NCI-H460 (cell line): ENCODE measurements at places on chromosomes 1 and 21. TPM values are rescaled to one million over a fixed set of nuclear protein-coding genes. Genes with fewer than 3 reads are reported as not detected.
A peak's percentile ranks its signal among the peaks of the same experiment; 100 is the strongest.

GRCh38 chr1:206575894-206576737 lies 36.1 kb downstream of the EIF2D start:
- no peak for DNase-seq

The CELA2B gene
- total RNA-seq = not detected in 2 replicates

DNA sequence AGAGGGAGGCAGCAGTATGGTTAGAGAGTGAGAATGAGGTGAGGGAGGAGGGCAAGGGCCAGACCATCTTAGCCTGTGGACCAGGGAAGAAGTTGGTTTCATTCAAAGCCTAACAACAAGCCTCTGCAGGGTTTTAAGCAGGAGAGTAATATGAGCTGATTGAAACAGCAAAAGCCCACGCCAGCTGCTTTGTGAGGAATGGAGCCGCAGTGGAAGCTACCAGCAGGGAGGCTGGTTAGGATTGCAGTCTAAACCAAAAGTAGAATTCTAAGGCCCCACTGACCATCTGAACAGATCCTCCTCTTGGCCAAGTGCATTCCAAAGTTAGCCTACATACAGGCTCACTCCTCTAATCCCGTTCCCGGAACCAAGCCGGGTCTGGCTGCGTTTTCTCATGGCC lies 44.8 kb downstream of the OLFML3 start:
- no peak for DNase-seq

DNA sequence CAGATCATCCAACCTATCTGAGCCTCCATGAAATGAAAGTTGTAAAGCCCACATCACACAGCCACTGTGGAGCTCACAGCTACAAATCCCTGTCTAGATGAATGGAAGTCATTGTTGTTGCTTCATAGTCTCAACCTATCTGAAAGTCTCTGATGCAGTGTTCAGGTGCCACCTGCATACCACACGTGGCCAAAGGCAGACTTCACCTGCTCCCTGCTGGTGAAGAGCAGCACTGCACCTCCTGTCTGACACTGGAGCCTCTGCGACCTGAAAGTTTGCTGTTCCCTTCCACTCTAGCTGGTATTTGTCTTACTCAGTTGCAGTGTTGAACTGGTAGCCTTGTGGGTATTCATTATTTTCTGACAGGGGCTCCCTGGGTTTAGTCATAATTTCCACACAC lies 18.4 kb downstream of the LORICRIN start:
- DNase-seq = peak; percentile 7

- DNase-seq = no peak
Observed at GRCh38 chr1:221873673-221874072, 131.8 kb upstream of the DUSP10 start.

The MR1 gene
- total RNA-seq = 10.0 and 11.5 TPM in 2 replicates

- no peak for DNase-seq
Observed at GRCh38 chr21:32114419-32115035, 164.3 kb downstream of the MIS18A start.

GRCh38 chr1:82390627-82391026 lies 589.9 kb downstream of the ADGRL2 start:
- no peak for DNase-seq

GRCh38 chr1:207217778-207218511 lies 103.5 kb upstream of the CD55 start:
- no peak for DNase-seq

DNA sequence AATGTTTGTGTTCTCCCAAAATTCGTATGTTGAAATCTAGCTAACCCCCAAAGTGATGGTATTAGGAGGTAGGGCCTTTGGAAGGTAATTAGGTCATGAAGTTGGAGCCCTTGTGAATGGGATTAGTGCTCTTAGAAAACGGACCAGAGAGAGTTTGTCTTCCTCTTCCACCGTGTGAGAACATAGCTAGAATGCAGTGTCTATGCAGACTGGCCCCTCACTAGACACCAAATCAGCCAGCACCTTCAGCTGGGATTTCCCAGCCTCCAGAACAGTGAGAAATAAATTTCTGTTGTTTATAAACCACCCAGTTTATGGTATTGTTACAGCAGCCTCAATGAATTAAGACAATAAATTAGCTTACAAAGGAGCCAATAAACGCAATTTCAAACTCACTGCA lies 58.0 kb downstream of the KIAA0319L start:
- DNase-seq = no peak

DNA sequence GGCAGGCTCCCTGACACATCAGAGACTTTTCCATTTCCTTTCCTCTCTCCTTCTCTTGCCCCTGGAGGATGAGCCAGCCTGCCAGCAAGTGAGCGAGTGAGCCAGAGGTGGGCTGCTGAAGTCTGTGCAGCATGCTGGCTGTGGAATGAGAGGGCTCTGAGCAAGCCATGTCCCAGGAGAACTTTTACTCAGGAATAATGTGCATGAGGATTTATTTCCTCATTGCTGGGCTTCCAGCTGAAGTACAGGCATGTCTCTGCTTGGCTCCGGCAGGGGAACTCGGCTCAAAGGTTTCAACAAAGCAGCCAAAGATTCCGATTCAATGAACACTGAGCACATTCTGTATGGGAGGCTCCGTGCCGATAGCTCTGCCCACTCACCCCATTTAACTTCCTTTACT lies 43.7 kb downstream of the UBIAD1 start:
- no peak for DNase-seq

GRCh38 chr1:191022856-191023255 lies 545.2 kb upstream of the BRINP3 start:
- DNase-seq = no peak

The RGSL1 gene
- 0.07 TPM in 1 of 2 replicates, not detected in the other for total RNA-seq

- DNase-seq = no peak
Observed at GRCh38 chr1:185701650-185702049, 32.5 kb upstream of the HMCN1 start.

DNA sequence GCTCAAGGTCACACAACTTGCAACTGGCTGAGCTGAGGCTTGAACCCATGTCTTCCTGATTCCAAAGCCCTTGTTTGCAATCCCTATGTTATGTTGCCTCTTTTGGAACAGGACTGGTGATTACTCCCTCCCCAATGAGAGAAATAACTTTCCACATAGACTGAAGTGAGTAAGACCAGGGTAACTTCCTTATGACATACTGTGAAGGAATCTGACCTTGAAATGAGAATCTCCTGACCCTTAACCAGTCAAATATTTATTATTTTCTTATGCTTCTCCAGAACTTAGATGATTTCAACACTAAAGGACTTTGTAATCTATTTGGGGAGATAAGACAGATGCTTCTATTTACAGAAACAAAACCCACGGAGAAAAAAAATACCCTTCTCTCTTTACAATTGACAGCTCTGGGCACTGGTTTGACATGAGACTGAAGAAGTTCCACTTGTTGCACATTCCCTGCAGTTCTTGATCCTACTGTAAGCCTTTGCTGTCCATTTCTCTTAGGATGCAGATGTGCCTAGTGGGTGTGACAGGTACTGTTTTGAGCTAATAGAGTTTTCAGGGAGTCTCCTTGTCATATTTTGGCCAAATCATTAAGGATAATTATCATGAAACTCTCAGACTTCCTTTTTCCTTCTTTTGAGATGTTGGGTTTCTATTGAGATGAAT lies 3.9 kb upstream of the RPTN start:
- peak; percentile 91 for DNase-seq

DNA sequence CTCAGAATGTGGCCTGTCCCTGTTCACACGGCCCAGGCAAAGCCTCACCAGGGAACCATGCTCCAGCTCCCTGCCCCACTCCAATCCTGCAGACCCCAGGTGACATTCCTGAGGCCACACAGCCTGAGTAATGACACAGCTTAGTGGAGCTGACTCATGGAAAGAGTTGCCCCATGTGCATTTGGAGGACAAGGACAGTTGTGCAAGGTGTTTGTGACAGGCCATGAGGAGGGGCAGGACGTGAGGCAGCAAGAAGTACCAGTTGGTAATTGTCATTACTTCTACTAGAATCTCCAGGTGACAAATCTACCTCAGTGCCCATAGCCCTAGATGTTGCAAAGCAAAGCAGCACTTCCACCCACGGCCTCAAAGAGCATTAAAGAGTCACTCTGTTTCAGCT lies 15.2 kb downstream of the PRR9 start:
- no peak for DNase-seq

DNA sequence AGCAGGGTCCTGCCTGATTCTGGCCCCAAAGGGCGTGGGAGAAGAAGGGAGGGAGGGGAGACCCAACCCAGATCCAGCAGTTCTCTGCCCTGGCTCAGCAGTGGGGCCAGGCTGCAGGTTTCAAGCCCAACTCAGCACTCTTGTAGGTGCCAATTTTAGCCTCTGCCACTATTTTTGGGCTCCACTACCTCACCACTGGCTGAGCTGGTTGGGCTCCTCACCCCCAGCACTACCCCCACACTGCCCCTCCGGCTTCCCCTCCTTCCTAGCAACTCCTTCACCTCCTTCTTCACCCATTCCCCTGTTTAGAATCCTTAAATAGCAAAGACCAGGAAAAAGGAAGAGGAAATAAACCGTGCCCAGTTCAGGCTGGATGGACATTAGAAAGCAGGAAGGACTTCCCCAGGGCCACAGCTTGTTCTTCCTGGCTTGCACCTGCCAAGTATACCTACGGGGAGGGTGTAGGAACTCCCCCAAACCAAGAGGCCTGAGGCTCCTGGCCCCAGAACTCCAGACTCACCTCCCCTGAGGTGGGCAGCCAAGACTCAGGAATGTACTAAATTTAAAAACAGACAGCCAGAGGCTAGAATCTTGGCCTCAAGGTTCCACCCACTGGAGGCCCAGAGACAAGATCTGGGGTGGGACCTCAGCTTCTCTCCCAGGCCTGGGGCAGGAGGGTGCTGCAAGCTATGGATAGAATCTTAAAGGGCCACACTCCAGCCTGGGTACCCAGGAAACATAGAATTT lies 1.4 kb upstream of the ARHGEF2 start:
- no peak for DNase-seq

- no peak for DNase-seq
Observed at GRCh38 chr1:204782118-204782700, 88.5 kb upstream of the NFASC start.

The SLC45A1 gene
- 0.92 and 1.4 TPM in 2 replicates for total RNA-seq

GRCh38 chr21:27771938-27772483 lies 805.1 kb upstream of the ADAMTS5 start:
- no peak for DNase-seq

The OR10J1 gene
- 0.05 TPM in 1 of 2 replicates, not detected in the other for total RNA-seq

DNA sequence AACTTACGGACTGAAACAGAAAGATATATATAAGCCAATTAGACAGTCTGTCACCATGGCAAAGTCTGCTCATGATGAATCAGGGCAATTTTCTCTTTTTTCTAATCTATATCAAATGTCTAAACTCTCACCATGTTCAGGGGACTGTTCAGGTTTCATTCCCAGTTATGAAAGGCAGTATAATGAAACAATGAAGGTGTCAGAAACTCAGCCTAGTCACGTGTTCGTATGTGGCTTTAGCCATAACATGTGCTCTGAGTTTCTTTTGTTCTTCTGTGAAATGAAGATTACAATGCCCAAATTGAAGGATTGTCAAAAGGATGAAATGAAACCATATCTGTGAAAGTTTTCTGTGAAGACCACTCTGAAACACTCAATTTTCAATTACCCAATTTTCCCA lies 392.9 kb downstream of the DSCAM start:
- no peak for DNase-seq

The C1orf87 gene
- not detected in 2 replicates for total RNA-seq

- no peak for DNase-seq
Observed at GRCh38 chr1:118898712-118899111, 89.4 kb downstream of the TBX15 start.

DNA sequence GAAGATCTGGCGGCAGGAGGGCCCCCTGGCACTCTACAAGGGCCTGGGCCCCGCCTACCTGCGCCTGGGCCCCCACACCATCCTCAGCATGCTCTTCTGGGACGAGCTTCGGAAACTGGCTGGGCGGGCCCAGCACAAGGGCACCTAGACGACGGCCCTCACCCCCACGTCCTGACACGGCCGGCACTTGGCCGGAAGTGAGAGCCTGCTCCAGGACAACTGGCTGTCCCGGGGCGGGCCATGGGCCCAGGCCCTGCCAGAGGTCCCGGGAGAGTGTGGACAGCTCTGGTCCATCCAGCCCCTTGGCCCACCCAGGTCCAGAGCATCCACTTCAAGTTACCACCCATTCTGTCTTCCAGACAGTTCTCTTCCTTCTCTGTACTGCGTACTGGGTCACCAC lies 3.0 kb upstream of the TMEM82 start:
- no peak for DNase-seq

DNA sequence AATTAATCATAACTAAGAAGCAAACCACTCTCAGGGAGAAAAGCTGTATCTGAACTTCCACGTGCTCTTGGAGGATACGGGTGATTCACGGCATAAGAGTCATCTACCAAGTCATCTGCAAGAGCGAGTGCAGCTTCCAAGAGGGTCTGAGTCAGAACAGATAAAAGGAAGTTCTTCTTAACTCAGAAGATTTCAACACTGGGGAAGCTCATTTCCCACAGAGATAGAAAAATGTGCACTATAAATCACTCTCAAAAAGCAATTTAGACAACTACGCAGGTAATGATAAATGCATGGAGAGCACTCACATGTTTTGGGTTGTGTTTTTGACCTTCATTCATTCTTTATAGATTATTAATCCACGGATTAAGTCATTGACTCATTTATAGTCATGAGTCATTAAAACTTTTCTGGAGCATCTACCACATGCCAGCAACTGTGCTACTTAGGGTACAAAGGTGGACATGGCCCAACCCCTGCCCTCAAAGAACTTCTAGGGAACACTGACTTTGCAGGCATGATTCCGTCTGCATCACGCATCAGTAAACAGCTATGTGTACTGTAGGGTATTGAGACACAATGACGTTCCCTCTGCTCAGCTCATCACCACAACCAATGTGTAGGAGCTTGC lies 20.8 kb downstream of the KCNJ15 start:
- no peak for DNase-seq

DNA sequence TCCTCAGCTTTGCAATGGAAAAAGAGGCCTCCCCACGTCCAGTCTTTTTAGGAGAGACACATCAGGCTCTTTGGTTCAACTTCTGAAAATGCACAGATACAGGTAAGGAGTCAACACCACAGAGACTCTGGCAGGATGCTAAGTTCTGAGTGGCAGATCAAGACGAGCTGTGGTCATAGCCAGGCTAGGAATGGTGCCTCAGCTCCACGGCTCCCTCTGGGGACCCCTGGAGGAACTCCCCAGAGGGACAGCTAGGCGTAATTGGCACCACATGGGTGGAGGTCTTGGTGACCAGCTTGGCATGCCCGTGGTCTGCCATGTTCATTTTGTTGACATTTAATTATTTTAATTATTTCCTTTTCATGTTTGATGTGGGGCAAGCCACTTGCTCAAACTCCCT lies 206.1 kb downstream of the KAZN start:
- DNase-seq = no peak

The KIF26B gene
- 0.07 and 0.17 TPM in 2 replicates for total RNA-seq

- DNase-seq = no peak
Observed at GRCh38 chr1:86491171-86491950, 22.6 kb downstream of the CLCA1 start.

GRCh38 chr1:93500275-93500674 lies 52.4 kb downstream of the FNBP1L start:
- DNase-seq = no peak
